ENCODE measurements at places on chromosomes 13 and 19. TPM values are rescaled to one million over a fixed set of nuclear protein-coding genes. Genes with fewer than 3 reads are reported as not detected.

The SULT2A1 gene
- not detected for total RNA-seq

The OR7D2 gene
- total RNA-seq = not detected

The CYP2A6 gene
- total RNA-seq = 0.36 TPM

The FCER2 gene
- total RNA-seq = 0.94 TPM

The IGFL1 gene
- total RNA-seq = not detected

The DCLK1 gene
- 16.0 TPM for total RNA-seq

The RFPL4AL1 gene
- not detected for total RNA-seq

GRCh38 chr19:14150770-14151661 lies 14.6 kb upstream of the ASF1B start:
- no peak for DNase-seq

DNA sequence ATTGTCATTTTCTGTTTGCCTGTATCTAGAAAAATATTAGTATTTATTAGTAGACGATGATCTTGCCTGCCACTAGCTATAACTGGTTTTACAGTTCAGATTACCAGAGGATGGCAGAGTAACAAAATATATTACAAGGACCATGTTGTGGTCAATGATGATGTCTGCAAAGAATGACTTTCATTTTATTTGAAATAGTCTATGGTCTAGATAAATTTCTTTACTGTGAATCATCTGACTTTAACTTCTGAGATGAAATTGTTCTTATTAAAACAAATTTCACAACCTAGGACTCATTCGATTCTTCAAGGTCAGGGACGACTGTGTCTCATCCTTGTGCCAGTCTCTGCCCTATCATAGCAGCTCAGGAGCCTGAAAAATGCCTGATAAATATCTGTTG lies 637.8 kb upstream of the KLF12 start:
- DNase-seq = no peak

DNA sequence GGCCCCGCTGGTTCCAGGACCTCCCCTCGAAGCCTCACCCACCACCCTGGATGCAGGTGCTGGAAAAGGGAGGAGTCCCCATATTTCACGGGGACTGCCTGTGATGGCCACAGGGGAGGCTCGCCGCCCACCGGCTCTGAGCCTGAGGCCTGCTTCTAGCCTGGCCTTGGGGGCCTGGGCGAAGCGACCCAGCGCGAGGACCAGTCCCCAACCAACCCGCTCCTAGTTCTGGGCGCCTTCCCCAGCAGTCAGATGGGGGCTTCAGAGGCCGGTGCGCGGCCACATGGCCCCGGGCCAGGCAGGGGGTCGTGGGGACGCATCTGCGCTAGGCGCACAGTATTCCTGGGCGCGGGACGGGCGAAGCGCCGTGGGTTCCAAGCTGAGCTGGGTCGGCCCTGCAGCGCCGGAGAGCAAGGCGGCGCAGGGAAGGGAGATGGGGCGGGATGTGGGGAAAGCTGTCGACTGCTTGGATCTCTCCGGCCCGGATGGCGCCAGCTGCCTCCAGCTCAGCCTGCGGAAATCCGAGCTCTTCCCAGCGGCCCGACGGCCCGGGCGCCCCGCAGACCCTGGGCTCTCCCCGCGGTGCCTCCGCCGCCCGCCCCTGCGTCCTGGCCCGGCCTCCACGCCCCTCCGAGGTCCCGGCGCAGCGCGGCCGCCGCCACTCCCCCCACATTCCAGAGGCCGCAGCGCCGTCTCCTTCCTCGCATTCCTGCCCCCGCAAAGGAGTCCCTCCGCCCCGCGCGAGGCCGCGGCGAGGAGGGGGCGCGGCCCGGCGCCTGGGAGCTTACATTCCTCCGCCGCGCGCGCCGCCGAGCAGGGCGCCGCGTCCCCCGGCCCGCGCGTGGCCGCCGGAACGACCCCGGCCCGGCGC lies at the start of gene WTIP:
TSS of gene WTIP (plus strand) at position 788 of the 871 bp plus-strand sequence. CDS start 217 bp downstream, outside the sequence.
- no peak for DNase-seq

DNA sequence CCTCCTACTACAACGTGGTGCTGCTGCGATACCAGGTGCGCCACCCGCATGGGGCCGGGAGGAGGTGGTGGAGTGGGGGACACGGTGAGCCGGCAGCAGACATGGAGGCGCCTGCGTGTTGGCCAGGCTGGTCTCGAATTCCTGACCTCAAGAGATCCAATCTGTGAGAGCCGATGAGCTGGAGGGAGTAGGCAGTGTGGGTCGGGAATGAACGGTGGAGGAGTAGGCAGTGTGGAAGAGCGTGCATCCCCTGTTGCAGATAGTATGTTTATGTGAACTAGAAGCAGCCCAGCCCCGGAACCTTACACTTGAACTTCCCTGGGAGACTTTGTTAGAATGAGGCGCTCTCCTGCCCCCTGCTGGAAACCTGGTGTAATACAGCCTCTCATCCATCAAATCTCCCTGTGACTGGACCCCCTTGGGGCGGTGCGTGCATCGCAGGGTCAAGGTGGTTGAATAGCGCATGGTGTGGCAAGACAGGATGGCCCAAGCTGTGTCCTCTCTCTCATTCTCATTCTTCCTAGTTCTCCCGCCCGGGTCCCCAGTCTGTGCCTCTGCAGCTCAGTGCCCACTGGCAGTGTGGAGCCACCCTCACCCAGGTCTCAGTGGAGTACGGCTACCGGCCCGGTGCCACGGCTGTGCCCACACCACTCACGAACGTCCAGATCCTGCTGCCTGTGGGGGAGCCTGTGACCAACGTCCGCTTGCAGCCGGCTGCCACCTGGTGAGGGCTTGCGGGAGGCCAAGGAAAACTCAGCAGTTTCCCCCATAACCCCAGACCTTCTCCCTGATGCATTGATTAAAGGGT lies 10.5 kb upstream of the B3GNT3 start:
- DNase-seq = peak; percentile 49

DNA sequence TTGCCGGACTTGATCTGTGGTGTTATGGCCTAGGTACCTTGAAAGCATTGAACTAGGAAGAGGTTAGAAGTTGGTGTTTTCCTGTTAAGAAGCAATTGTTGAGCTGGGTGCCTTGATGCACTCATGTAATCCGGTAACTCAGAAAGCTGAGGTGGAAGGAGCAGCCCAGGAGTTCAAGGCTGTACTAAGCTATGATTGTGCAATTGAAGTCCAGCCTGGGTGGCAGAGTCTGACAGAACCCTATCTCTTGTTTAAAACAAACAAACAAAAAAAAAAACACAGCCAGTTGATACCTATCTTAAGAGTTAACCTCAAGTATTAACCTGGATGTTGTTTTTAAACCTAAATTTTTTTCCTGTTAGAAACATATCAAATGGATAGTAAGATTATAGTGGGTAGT lies 19.3 kb downstream of the SAFB start:
- DNase-seq = no peak

- no peak for DNase-seq
These were observed 17.4 kb downstream of the KLK2 start for GRCh38 chr19:50890422-50891252.

DNA sequence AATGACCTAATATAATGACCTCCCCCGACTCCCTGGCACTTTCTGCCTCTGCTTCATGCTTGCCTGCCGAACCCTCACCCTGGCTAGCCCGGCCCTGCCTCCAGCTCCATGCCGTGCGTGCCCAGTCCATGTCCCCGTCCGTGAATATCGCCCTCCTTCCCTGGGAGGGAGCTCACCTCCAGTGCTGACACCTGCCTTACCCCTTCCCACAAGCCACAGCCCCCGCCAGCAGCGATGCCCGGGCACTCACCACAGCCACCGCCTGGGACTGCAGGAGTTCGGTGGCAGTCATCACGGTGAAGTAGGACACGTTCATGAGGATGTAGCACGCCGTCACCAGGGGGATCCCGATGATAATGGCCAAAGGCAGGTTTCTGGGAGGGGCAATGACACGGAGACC lies 10.0 kb downstream of the SLC7A9 start:
- no peak for DNase-seq

DNA sequence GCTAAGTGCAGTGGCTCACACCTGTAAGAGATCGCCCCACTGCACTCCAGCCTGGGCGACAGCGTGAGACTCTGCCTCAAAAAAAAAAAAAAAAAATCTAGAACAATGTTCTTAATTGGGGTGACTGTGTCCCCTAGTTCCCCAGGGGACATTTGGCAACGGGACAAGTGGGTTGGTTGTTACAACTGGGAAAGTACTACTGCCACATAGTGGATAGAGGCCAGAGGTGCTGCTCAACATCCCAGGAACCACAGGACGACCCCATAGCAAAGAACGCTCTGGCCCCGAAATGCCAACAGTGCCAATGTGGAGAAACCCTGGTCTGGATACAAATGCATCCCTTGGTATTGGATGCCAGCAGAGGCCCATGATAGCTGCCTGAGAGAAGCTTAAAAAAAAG lies 11.8 kb downstream of the NLRP12 start:
- no peak for DNase-seq

DNA sequence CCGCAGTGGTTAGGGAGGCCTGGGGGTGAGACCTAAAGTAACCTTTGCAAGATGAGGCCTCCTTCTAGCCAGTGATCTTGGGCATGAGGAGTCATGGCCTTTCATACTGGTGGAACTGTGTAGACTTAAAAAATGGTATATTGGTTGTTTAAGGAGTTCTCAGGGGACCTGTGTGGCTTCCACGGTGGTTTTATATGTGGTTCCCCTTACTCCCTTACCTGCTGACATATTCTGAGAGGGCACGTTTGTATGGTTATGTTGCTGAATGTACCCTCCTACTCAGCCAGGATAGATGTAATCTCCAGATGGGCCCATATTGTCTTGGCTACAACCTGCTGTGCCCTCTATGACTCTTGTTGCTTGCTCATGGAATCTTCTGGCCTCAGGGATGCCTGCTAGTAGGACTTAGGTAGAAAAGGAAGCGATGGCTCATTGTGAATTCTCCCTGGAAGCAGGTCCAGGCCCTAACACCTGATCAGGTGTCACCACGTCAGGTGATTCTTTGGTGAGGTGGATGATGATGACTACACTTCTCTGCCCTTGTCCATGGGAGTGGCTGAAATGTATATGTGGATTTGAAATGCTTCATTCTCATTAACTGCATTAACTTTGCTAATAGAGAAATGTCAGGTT lies 1.8 kb downstream of the ZNF460 start:
- no peak for DNase-seq

DNA sequence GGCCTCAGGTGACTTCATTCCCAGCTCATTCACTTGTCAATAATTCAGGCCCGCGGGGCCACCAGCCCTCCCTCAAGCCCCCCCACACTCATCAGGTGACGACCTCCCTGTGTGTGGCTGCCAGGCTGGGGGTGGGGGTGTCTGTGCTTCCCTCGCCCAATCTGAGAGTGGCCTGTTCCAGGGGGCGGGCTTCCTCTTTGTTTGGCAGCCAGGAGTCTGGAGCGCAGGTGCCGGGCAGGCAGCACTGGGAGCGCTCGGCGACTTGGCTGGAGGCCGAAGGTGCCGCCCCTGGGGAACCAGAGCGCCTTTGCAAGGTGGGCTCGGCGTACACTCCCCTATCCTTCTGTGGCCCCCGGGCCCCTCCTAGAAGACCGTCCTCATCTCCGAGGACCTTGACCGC lies 5.4 kb upstream of the ZNF98 start:
- DNase-seq = no peak

GRCh38 chr13:71611292-71611691 lies 255.7 kb downstream of the DACH1 start:
- DNase-seq = no peak

DNA sequence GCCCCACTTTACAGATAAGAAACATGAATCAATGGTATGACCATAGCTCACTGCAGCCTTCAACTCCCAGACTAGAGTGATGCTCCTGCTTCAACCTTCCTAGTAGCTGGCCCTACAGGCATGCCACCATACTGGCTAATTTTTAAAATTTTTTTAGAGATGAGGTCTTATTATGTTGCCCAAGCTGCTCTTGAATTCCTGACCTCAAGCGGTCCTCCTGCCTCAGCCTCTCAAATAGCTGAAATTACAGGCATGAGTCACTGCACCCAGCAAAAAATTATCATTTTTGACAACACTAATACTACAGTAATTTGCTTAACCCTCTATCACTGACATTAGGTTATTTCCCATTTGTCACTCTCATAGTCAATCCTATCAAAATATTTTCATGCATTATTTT lies 14.7 kb downstream of the CAB39L start:
- DNase-seq = no peak

GRCh38 chr19:47581605-47582319 lies 8.8 kb upstream of the ZNF541 start:
- no peak for DNase-seq

DNA sequence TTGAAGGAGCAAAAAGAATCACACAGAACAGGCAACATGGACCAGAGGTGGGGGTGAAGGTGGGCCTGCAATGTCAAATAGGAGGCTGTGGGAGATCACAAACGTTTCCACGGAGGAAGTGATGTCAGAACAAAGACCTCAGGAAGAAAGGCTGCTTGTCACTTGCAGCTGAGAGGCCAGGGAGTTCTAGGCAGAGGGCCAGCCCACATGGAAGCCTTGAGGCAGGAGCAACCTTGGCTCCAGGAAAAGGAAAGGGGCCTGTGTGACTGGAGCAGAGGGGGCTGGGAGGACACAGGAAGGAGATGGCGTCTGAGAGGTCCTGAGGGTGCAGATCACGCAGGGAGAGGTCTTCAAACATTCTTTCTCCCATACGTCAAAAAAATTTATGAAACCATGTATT lies 16.3 kb downstream of the ZNF160 start:
- DNase-seq = no peak

DNA sequence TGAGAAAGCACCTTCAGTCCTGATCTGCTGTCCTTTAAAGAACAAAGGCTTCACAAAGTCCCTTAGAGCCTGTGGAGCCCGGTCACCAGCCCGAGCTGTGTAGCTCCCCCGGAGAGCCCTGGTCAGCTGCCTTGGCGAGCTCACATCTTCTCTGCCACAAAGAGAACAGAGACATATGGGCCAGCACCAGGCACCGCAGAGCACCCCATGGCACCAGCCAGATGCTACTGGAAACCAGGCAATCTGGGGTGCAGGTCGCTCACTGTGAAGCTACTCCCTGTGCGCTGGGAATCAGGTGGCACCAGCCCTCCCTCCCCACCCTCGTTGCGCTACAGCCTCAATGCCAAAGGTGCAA lies 44.3 kb upstream of the F7 start:
- no peak for DNase-seq

- no peak for DNase-seq
These were observed 29.1 kb downstream of the MYO9B start for GRCh38 chr19:17104679-17105078.

DNA sequence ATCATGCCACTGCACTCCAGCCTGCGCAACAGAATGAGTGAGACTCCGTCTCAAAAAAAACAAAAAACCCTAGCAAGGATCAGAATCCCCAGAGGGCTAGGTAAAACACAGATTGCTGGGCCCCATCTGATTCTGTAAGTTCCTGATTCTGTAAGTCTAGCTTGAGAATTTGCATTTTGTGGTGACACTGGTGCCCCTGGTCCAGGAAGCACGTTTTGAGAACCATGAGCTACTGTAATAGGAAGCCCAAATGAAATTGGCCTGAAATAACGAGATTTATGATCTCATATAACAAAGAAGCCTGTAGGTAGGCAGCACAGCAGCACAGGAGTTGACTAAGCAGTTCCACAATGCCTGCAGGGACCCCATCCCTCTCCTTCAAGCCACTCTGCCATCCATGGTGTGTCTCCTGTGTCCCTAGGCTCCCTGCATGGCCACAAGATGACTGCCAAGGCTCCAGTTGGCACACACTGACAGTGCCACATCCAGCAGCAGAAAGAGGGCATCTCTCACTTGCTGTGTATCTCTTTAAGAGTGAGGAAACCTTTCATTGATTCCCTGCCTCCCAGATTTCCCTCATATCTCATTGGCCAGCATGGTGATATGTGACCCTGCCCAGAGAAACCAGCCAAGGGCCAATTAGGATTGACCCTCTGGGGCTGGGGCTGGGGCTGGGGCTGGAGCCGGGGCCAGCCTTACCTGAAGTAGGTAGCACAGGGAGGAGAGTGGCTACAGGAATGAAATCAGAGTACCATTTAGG lies 21.7 kb downstream of the SIPA1L3 start:
- no peak for DNase-seq

- DNase-seq = no peak
These were observed 15.0 kb downstream of the GJB6 start for GRCh38 chr13:20217168-20217567.

- DNase-seq = no peak
These were observed 71.8 kb downstream of the CDADC1 start for GRCh38 chr13:49319551-49319950.

All from omental fat pad (tissue), 4 donors.